ENCODE measurements at places on chromosomes 2 and 18.

- no peak for DNase-seq
Measured at GRCh38 chr18:11501352-11501751, 108.0 kb upstream of the SLC35G4 start.

DNA sequence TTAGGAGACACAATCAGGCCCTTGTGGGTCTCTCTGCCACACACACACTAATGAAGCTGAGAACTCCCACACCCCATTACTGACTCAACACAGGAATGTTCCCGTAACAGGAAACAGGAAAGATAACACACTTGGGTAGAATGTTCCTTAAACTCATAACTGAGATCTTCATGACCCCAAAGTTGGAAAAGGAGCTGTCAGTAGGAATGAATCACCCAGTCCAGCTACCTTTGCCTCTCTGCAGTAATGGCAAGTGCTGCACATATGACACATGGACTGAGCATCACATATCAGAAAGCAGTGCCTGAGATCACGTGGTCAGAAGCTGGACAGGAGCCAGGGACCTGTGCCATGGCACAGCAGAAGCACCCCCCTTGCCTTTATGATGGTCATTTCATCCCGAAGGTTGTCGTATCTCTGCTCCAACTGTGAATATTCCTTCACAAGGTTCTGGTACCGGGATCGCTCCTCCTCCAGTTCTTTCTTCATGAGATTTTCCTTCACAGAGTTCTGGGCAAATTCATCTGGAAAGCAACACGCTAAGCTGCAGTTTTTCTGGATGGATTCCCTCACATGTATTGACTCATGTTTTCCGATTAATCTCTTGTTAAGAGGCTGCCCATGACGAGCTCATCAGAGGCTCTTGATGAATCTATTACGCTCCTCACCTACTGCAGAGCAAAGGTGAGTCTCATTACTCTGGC is 65.4 kb upstream of the ACAA2 start:
- DNase-seq = no peak

DNA sequence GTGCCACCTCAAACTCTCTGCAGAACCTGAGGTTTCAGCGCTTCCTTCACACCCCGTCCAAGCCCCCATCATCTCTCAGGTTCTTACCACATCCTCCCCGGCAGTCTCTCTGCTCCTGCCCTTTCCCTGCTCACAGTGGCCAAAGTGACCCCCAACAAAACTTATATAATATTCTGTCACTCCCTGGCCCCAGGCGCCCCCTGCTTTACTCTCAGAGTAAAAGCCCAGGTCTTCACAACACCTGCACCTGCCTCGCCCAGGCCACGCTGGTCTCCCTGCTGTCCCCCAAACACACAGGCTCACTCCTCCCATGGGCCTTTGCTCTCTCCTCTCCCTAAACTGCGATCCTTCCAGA is 6.4 kb downstream of the ITGB1BP1 start:
- no peak for DNase-seq

- DNase-seq = no peak
Measured at GRCh38 chr2:26727641-26728561, 35.4 kb downstream of the KCNK3 start.

DNA sequence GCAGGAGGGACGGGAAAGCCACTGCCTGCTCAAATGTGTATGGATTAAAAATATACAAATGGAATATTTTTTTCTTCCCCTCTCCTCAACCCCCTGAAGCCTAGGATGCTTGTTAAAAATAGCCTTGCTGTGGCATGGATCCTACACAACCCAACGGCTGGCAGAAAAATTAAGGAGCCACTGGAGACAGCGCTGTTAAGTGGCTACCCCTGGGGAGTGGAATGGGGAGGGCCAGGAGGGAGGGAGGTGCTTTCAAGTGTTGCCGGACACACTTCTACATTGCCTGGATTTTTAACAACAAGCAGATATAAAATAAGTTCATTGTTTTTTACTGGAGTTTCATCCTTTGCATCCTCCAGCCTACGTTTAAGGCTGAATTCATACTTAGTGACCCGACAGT is 66.6 kb downstream of the ZBTB7C start:
- no peak for DNase-seq

DNA sequence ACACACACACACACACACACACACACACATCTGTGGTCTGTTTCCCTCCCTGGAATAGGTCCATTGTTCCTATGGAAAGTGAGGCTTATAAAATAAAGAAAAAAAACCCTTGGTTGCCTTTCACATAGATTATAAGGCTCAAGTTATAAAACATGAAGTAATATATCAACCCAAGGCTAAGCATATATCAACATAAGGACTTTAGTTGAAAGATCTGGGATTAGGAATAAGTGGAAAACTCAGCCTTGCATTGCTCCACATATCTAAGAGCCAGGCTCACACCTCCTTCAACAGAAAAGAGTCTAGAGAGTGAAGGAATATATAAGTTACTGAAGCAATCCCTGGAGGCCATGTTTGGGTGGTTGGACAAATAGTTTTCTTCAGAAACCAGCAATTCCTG is 235.0 kb downstream of the SUCLG1 start:
- DNase-seq = no peak

- no peak for DNase-seq
Measured at GRCh38 chr2:5933669-5934068, 241.5 kb downstream of the SOX11 start.

- DNase-seq = no peak
Measured at GRCh38 chr18:31301201-31301655, 16.7 kb upstream of the DSG1 start.

- DNase-seq = no peak
Measured at GRCh38 chr2:71206271-71206670, 20.6 kb downstream of the PAIP2B start.
